ENCODE measurements at places on chromosomes 7 and 10.

GRCh38 chr7:115851291-115851690 is 179.3 kb downstream of the TFEC start:
- no peak for DNase-seq

DNA sequence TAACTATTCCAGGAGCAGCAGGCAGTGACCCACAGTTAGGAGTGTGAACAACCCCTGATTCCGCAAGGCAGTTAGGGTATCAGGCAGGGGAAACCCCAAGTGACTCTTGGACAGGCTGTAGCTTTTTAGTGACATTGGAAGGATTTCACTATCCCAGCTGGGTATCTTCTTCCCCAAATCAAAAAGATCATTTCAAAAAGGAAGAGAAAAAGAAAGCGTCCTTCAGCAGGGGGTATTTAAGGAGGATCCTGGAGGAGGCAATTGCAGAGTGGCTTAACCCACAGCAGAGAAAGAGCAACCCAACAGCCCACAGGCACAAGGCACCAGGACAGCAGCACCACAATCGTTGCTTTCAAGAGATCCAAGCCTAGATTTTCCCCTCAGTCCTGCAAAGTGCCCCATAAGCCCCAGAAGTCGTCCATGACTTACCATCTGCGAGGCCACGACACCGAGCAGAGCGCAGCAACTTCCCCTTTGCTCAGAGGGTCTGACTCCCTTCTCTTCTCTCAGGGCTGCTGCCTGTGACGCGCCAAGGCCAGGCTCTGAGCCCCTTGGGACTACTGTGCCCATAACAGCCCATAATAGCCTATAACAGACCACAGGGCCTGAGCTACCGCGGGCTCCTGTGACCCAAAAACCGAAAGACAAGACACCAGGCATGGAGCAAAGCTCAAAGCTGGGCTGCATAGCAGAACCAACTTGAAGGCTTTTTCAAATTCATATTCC is 19.8 kb downstream of the PIK3AP1 start:
- no peak for DNase-seq

GRCh38 chr7:128395748-128396147 is 14.0 kb downstream of the IMPDH1 start:
- no peak for DNase-seq

DNA sequence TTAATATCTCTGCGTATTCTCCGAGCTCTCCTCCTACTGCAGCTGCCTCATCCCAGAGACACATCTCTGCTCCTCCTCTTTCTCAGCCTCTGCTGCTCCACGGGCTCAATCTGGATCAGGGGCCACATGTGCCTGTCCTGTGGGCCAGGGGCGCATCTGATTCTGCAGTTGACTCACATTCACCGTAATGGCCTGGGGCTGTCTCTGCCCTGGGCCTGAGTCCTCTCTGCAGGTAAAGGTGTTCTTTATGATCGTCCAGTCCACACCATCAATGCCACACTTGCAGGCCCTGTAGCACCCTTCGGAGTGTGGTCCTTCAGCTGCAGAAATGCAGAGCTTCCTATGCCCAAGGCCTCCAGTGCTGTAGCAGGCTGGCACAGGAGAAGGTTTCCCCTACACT is 154.5 kb downstream of the OAT start:
- no peak for DNase-seq

DNA sequence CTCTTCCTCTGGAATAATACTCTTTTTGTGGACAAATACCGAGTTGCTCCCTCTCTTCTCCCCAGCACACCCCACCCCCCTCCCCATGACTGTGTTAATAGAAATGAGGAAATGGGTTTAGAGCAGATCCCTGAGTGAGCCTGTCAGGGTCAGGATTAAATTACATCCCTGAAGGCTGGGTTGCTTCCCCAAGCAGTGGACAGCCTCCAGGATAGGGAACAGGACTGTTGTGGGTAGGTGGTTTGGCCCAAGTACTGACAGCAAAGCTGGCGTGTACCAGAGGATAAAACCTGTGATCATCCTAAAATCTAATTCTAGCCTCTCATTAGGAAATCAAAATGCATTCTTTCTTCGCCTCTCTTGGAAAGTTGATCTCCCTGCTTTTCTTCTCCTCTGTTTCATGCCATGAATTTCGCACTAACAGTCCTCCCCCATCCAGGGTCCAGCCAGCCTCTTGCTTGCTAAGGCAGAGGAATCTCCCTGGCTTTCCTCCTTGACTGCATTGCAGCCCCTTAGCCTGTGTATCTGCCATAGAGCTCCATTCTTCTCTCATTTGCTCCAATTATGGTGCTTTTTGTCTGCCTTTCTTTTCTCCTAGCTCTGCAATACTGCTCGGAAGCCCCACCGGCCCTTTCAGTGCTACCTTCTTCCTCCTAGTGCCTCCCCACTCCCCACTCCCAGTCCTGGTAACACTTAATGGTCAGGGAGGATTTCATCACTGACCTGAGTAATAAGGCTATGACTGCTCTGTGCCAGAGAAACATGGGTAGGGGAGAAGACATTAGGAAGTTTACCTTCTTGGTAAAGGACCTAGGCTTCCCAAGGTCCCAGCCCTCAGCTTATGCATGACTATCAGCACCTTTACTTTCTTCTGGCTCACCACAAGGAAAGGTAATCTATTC is 8.4 kb downstream of the LRRC4 start:
- DNase-seq = no peak

DNA sequence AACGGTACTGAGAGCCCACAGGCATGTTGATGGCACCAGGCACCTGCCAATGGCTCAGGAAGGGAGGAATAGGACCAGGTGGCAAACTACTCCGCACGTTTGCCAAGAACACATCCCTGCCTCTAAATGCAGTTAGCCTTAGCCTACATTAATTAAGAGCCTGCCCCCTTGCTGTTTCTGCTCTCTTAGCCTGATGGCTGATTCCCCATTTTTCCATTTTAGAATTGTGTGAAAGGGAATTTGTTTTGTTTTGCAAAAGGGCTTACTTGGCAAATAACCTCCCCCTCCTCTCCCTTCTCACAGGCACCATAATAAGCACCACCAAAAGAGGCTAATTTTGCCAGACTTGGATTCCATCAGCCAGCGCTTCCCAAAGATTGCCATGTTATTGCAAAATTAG is 1203.2 kb downstream of the SORCS3 start:
- no peak for DNase-seq

GRCh38 chr7:132996581-132997242 is 85.2 kb downstream of the CHCHD3 start:
- no peak for DNase-seq

GRCh38 chr7:152911922-152912321 is 152.4 kb downstream of the ACTR3B start:
- no peak for DNase-seq

DNA sequence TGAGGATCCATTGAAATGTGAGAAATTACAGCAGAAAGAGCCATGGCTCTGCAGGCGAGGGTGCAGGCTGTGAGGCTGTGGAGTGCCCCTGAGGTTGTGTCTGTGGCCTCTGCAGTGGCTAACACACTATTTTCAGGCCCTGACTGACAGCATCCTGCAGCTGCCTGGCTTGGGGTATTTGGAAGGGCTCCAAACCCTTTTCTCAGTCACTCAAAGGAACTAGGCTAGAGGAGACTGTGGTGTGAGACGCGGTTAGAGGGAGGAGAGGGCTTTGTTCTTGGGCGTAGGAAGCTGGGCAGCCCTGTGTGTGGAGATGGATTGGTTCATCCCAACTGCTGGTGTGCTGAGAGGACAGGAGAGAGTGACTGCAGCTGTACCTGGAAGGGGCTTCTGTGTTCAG is 134.9 kb downstream of the RAMP3 start:
- DNase-seq = no peak

- DNase-seq = peak; percentile 49
Measured at GRCh38 chr7:92835261-92835850, 1.0 kb downstream of the CDK6 start.

DNA sequence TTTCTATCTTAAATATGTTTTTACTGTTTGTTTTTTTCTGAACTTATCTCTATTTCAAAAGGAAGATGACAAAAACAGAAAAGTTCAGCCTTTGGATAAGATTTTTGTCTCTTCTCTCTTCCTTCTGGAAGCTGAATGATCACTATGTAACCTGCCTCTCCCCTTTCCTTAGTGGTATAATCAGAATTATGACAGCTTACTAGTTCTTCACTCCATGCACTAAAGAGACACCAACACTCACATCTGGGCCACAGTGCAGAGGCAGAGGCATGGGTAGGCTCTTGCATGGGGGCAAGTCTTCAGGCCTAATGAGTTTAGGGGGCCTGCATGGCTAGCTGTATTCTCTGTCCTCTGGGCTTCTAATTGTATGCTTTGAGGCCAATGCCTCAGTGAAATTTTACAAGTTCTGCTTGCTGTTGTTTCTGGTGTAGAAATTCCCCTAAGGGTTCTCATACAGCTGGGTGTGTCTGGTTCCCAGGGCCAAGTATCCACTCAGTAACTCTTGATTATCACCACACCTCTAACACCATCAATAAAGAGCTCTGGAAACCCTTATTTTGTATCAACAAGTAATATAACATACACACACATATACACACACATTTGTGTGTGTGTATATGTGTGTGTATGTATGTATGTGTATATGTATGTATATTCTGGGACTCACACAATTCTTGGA is 96.8 kb upstream of the POM121L12 start:
- no peak for DNase-seq

- DNase-seq = no peak
Measured at GRCh38 chr10:34711500-34711899, 103.6 kb downstream of the PARD3 start.

DNA sequence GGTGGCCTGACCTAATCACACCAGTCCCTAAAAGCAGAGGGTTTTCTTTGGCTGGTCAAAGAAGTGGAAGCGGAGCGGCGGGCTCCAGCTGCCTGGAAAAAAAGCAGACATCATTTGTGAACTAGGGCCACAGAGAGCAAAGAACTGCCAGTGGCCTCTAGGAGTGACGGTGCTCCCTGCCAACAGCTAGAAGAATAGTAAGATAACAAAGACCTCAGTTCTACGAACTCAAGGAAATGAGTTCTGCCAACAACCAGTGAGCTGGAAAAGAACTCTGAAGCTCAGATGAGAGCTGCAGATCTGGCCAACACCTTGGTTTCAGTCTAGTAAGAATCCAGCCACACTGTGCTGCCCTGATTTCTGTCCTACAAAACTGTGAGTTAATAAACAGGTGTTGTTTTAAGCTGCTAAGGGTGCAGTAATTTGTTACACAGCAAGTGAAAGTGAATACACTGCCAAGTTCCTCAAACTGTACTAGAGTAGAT is 178.0 kb downstream of the SRPK2 start:
- DNase-seq = no peak

DNA sequence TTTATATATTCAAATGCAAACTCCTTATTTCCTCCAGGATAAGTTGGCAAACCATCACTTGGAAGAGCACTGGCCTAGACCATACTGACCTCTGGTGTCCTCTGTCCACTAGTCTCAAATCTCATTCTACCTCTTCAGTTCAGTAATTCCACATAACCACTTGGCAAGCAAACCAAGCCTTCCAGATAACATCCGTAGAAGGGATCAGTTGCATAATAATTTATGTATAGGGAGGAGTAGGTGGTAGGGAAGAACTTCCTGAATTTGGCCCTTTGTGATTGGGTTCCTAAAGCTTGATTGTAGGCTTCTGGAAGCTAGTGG is 55.0 kb downstream of the WAC start:
- DNase-seq = no peak

- DNase-seq = no peak
Measured at GRCh38 chr10:35300063-35300699, 36.1 kb upstream of the CCNY start.

- DNase-seq = no peak
Measured at GRCh38 chr10:11539191-11539868, 72.1 kb downstream of the USP6NL start.

Data from activated CD8-positive, alpha-beta memory T cell treated with anti-CD3 and anti-CD28 coated beads, Interleukin-2, amount 50 U/mL, for 4 hours (primary cell).